ENCODE measurements at places on chromosomes 2 and 18.

DNA sequence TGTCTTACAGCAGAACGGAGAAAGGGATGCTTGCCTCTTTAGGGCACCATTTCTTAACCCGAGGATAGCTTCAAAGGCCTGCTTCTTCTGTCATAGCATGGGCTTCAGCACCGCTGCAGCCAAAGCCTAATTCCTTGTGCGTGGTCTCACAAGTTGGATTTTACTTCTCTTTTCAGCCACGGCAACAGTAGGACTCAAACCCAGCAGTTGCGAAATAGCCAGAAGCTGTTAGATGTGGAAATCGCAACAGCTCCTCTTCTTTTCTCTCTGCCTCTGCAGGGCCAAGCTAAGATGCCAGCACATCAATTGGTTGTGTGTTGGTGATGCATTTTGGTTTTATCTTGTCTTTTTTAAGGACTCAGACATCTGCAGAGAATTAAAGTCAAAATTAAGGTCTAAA, 3.1 kb downstream of the NRXN1 start:
- DNase-seq, result no peak

GRCh38 chr2:56334622-56335021, 150.8 kb downstream of the CCDC85A start:
- DNase-seq, result no peak

GRCh38 chr2:10278029-10278762, 24.5 kb upstream of the HPCAL1 start:
- DNase-seq, result no peak

- DNase-seq, result peak; percentile 10
These were observed 423.8 kb upstream of the MEX3C start for GRCh38 chr18:51621113-51621863.

DNA sequence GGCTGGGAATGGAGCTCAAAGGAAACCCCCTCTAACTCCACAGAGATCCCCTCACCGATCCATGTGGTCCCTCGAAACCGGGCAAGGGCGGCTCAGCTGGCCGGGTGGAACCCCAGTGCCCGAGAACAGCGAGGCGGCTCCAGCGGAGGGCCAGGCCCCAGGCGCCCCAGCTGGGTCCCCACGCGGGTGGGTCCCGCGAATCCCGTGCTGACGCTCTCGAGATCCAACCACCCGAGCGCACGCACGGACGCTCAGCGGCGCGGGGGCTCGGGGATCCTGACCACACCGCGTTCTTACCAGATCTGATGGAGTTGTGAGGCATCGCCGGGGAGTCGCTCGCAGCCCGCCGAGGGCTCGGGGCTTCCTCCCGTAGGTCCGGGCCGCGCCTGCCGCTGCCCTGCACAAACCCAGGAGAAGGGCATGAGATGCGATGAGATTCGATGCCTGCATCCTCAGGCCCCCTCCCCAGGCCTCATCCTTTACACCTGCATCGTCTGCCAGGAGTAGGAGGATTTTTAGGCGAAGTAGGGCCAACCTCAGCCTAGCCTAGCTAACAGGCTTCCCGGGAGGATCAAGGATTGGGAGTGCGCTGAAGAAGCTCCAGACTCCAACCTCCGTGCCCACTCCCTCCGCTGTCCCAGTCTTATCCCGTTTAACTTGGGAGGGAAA, 514 bp downstream of the PAX8 start:
- no peak for DNase-seq

DNA sequence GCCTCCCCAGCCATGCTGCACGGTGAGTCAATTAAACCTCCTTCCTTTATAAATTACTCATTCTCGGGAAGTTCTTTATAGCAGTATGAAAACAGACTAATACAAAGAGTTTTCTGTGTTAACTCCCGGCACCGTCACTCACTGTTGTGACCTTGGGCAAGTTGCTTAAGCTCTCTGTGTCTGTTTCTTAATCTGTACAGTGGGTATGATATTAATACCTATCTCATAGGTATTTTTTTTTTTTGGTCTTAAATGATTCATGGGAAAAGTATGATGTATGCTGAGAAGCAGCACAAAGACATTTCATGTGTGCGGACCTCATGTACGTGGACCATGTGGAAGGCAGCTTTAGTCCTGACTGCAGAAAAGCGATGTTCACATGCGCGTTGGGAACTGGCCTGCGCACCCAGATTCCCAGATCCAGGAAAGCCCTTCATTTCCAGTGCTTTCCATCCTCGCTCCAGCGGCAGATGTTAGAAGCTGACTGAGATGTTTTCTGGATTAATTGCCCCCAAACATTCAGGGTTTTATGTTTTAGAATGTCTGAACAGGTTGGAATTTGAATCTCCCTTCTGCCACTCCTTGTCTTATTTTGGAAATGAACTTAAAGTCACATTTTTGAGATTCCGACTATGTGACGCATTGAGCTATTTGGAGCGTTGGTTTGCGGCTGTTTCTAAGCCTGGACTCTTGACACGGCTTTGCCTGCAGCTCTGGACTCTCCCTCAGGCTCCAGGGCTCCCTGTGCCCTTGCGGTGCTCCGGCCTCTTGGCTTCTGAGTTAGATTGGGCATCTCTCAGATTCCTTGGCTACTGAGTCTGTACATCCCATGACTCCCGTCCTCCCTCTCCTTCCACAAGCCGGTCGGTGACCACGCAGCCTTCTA, 61.4 kb downstream of the SLC4A3 start:
- no peak for DNase-seq

DNA sequence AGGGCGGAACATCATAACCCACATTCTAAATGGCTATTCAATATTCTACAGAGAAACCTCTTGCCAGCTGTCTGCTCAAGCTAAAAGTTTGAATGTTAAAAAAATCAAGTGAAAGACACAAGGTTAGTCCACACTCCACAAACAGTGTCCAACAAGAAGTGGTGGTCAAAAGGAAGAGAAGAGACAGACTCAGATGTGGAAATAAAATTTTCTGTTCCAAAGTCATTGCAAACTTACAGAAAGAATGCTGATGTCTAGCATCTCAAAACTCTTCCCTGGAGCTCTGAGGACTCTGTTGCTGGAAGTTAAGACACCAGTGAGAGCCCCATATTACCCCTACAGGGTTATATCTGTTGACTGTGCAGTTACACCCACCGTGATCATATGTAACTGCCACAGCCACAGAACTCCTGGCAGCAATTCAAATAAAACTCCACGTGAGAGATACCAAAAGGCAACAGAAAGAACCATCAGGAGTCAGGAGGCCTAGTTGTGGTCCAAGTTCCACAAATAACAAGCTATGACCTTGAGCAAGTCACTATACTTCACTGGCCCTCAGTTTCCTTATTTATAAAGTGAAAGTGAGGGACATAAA, 60.9 kb downstream of the AAK1 start:
- DNase-seq, result no peak

GRCh38 chr18:9926223-9926894, 12.5 kb downstream of the VAPA start:
- DNase-seq, result no peak

DNA sequence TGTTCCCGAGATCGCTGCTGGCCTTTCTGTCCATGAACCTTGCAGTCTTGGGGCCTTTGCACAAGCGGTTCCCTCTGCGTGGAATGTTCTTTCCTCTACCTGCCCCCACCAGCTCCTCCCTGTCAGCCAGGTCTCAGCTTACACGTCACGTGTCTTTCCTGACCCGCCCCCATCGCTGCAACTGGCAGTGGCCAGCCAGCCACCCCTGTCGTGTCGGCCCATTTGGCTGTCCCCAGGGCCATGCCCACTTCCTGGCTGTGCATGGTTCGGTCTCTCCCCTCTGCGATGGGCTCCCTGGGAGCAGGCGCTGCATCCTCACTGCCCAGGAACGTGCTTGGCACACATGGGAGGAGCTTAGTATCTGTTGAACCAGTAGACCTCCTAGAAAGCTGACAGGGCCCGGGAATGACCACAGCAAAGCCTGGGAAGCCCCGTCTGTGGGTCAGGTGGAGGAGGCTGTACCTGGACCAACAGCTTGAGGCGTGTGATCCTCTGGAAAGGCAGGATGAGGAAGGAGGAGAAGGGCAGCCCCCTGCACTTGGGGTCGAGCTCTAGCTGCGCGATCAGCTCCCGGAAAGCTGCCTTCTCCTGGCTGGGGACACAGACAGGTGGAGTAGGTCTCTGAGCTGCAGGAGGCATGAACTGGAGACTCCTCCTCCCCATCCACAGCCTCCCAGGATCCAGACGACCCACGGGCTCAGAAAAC, 21.0 kb downstream of the SNORC start:
- no peak for DNase-seq

DNA sequence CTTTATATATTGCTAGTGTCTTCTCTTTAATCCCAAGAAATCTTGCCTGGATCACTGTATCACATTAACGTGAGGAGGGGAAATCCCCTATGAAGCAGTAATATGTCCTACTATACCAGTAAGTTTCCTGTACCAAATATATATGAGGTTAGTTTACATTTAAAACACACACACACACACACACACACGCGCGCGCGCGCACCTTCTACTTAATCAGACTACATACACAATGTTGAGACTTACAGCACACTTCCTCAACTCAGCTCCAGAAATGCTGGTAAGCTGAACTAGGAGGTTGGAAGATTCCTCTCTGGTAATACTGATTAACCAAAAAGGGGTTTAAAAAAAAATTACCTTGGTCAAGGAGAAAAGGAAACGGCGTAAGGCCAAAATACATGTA, 49.3 kb downstream of the USP34 start:
- DNase-seq, result no peak

- no peak for DNase-seq
These were observed 8.2 kb upstream of the GPR17 start for GRCh38 chr2:127637725-127638252.

DNA sequence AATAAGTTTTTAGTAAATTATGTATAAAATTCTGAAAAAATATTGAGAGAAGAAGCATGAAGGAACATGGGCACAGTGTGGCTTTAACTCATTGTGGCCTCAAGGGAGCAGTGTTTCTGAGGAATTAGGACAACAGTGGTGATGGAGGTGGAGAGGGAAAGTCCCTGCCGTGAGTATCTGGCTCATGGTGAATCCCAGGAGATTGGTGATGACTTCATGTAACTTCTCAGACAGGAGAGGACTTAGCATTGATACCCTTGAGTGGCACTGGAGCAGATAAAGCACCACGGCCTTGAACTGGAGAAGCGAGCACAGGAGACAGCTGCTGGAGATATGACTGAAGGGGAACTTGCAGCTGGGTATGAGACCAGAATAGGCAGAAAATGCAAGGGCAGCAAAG, 35.0 kb upstream of the LRP1B start:
- DNase-seq, result no peak

DNA sequence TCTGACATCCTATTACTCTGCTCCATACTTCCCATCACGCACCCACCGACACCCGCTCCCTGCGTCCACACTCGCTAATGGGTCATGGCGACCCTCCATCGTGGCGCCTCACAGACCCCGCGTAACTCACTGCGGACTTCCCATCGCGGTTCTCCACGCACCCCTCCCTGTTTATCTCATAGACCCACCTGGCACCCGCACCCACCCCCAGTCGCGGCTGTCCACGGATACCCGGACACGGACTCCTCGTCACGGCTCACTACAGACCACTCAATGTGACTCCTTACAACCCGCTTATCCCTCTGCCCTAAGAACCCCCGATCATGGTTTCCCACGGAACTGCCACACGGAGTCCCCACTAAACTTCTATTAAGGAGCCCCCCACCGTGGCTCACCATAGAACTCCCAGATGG, 458 bp downstream of the CXXC1 start:
- no peak for DNase-seq

DNA sequence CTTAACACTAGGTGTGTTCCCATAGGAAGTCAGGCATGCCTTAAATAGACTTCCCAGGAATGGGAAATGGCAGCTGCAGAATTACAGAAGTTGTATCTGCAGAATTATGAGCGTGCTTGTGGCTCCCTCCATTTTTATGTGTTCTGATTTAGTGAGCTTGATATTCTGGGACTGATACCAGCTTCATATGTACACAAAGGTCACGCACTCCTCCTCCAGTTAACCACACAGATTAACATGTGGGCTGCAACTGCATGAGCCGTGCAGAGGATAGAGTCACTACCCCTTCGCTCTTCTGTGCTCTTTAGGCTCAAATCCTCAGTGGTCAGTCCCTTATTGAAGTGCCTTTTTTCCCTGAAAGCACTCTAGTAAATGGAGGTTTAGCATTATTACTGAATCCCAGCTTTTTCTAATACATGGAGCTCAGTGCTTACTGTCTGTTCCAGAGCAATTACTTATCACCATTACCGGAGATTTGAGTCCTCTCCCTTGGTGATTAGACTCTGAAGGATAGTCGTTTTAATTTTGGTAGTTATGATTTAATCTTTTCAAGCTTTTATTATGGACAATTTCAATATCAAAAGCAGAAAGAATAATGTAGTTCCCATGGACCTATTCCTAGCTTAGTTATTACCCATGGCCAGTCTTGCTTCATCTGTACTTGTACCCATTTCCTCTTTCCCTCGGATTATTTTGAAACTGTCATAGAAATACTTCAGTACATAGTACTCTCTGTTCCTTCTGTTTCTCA, 238.3 kb downstream of the PRKCE start:
- no peak for DNase-seq

DNA sequence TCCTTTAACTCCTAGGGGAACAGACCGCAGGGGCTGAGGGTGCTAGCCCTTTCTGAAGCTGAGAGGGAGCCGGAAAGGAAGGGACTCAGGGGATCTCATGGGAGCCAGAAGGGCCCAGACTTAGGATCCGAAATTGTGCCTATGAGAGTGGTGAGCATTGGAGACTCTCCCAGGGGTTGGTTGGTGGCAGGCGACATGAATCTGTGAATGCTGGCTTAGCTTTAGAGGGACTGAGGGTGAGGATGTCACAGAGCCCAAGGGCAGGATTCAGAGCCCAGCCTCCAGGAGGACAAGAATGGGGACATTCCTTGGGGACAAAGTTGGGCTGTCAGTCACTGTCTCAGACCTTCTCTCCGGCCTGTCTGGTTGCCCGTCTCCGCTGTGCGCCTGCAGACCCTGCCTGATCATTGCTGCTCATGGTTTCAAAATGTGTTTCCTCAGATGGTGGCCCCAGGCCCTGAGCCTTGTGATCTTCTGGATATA, 17.5 kb downstream of the GNLY start:
- DNase-seq, result no peak

DNA sequence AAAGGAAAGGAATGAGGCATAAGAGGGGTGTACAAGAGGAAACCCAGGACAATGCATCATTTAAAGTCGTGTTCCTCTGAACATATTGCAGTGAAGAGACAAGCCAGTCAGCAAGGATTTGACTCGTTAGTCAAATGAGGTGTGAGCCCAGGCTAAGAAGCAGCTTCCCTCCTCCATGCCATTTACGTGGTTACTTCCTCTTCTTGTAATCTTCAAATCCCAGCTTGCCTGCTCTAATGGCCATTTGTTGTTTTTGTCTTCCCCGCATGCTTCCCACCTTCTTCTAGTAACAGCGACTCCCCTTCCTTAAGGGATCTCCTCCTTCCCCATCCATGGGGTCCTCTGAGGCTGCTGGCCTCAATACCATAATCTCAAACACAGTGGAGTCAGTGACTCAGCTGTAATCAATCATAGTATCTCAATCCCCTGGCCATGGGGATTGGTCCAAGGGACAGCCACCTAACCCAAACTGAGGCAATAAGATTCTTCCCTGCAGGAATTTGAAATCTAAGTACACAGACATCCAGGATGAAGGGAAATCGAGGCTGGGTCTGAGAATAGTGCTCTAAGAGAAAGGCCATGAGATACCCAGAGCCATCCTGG, 37.6 kb downstream of the SLC14A1 start:
- DNase-seq, result no peak
